Activated naive CD4-positive, alpha-beta T cell treated with anti-CD3 and anti-CD28 coated beads, Interleukin-2, amount 50 U/mL, for 72 hours (primary cell): ENCODE measurements at places on chromosomes 6 and 20.

DNA sequence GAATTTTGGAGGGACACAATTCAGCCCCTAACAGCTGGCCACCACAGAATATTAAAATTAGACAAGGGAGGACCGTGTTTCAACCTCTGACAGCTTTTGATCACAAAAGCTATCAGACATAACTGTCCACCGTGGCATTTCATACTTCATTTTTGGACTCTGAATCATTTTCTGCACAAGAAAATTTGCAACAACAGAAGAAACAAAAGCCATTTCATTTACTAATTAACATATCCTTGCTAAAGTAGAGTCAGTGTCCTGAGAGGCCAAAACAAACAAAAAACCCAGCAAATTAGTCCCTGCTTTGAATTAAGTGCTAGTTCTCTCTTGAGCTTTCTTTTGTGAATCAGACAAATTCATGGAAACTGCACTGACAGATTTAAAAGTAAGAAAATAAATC, 17.6 kb upstream of the COL12A1 start:
- no peak for DNase-seq

DNA sequence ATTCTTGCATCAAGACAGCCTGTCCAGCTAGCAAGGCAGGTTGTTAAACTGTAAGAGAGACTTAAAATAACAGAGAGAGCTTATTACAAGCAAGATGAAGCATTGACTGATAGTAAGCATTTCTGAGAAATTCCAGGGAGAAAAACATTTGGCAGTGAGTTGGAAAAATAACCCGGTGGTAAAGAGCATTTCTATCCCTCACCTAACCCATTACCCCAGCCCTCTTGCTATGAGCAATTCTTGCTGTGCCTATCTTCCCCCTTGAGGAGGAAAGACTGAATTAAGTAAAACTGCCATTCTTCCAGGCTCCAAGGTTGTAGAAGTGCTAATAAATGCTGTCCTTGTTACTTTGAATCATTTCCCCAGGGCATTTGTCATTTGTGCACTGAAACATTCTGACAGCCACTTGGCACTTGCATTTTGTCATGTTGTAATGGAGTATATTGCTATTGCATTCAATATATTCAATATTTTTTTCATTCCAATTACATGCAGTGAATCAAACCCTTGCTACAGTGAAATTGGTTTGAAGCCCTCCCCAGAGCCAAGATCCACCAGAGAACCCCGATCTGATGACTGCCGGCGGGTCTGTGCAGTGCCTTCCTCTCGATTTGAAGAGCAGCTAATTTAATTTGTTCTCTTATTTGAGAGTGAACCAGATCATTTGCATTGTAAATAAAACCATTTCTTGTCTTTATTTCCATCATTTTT, 291.1 kb downstream of the HIVEP2 start:
- DNase-seq, result no peak

DNA sequence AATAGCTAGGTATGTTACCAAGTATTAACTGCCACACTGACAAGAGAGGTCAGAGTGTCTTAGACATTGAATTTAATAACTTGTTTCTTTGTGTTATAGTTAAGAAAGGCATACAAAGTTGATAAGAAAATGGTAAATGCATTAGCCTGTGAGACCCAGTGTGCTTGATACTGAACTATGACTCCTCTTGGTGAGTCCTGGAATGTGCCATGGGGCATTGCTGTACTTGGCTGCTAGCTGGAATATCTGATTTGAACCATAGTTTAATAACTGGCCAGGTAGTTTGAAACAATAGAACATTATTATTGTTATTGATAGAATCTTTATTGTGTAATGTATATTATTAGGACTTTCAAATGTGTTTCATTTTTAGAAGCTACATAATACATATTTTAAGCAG, 70.0 kb downstream of the ZFAND3 start:
- DNase-seq, result no peak

- no peak for DNase-seq
Measured at GRCh38 chr20:8049310-8049709, 29.7 kb upstream of the TMX4 start.

DNA sequence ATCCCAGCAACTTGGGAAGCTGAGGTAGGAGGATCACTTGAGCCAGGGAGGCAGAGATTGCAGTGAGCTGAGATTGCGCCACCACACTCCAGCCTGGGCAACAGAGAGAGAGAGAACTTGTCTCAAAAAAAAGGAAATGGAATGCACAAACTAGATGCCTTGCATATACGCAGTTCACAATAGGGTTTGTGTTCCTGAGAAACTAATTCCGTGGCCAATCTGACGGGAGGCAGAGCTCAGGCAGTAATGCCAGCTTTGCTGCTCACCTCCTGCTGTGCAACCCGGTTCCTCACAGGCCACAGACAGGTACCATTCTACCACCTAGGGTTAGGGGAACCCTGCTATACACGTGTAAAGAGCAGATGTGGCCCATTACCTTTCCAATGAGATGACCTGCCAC, 1.4 kb downstream of the CDK5RAP1 start:
- no peak for DNase-seq

- DNase-seq, result no peak
Measured at GRCh38 chr6:7589221-7589620, 777 bp upstream of the SNRNP48 start.

- peak; percentile 41 for DNase-seq
Measured at GRCh38 chr6:168243812-168244376, 75.7 kb downstream of the DACT2 start.

DNA sequence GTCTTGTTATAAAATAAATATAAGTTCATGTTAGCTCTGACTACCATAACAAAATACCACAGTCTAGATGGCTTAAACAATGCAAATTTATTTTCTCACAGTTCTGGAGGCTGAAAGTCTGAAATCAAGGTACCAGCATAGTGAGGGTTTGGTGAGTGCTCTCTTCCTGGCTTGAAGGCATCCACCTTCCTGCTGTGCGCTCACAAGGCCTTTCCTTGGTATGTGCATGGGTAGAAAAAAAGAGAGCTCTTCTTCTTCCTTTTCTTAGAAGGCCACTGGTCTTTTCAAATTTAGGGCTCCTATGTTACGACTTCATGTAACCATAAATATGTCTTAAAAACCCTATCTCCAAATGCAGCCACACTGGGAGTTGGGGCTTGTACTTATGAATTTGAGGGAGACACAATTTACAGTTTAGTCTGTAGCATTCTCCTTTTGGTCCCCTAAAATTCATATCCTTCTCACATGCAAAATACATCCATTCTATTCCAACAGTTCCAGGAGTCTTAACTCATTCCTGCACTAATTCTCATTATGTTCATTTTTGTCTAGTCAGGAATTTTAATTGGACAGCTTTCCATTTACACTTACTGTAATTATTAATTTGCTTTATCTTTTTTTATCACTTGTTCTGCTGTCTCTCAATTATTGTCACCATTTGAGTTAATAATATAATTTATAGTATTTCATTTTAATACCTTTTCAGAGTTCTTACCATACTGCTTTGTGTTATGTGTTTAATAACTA, 381.9 kb upstream of the EPHA7 start:
- DNase-seq, result no peak

GRCh38 chr20:17541996-17542395, 10.8 kb upstream of the BFSP1 start:
- DNase-seq, result no peak
